ENCODE measurements at places on chromosomes 2 and 18.

DNA sequence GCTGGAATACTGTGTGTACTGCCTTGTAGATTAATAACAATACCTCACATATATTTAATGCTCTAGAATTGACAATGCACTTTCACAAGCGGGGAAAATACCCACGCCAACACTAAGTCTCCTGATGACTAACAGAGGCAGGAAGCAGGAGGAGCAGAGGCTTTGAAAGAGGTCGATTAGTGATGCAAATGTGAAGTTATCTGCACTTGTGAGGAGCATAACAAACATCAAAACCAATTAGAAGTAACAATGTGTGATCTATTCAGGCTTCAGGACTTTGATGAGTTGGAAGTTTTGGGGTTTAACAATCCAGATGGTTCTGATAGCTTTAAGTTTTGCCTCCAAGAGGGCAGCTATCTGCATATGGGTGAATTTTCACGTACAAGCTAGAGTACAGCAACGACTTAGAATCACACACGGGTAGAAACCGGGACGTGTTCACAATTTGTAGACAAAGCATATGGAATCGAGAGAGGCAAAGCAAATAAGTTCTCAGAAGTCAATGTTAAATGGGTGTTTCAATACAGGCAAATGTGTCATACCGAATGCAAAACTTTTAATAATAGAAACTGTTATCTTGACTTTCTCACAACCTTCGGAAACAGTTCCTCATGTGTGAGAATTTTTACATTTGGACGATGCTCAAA lies 114.5 kb downstream of the METTL8 start:
- no peak for DNase-seq

DNA sequence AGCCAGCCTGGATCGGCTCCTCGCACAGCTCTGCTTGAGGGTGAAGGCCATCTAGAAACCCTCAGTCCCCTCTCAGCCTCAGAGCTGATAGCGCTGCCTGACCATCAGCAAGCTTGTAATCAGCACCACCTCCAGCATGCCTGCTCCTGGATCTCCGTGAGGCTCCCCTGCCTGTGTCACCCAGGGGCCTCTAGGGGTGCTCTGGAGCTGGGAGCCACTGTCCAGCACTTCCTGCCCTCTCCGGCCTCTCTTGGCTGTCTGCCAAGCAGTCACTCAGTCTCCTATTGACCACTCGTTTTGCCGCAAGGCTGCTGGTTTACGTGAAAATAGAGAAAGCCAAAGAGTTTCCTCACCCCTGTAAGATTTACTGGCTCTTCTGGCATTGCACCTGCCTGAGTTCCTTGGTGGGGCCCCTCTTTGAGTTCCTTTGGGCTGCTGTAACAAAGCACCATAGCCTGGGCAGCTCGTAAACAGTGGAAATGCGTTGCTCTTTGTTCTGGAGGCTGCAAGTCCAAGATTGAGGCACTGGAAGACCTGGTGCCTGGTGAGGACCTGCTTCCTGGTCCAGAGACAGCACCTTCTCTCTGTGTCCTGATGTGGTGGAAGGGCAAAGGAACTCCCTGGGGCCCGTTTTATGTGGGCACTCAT lies 17.9 kb downstream of the CAPN10 start:
- DNase-seq, result no peak

GRCh38 chr18:2982022-2982421 lies 30.9 kb downstream of the LPIN2 start:
- no peak for DNase-seq

GRCh38 chr2:169185711-169186110 lies 116.3 kb downstream of the DHRS9 start:
- no peak for DNase-seq

- no peak for DNase-seq
Measured at GRCh38 chr2:218877331-218877730, 3.3 kb upstream of the WNT10A start.

DNA sequence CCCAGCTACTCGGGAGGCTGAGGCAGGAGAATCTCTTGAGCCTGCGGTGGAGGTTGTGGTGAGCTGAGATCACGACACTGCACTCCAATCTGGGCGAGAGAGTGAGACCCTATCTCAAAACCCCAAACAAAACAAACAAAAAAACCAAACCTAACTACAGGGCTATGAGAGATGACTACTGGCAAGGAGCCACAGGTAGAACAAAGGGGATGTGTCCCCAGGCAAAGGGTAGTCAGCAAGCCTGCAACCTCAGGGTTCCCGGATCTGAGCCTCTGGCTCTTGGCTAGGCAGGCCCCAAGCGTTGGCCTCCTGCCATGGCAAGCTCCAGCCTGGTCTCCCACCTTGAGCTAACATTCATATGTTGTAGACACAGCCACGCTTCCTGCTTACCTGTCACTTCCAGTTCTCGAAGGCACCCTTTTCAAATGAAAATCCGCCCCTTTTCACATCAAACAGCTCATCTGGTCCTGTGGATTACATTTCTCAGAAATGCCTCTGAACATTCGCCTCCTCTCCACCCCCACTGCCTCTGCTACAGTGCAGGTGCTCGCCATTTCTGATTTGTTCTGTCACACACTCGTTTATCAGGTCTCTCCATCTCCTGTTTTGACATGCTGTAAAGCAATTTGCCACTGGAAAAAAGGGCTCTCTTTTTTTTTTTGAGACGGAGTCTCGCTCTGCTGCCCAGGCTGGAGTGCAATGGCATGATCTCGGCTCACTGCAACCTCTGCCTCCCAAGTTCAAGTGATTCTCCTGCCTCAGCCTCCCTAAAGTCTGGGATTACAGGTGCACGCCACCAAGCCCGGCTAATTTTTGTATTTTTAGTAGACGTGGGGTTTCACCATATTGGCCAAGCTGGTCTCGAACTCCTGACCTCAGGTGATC lies 13.1 kb upstream of the ACTR3 start:
- DNase-seq, result peak; percentile 8

- no peak for DNase-seq
Measured at GRCh38 chr2:29628862-29629261, 292.5 kb downstream of the ALK start.

- no peak for DNase-seq
Measured at GRCh38 chr2:212538305-212539071, at the start of gene ERBB4. Gene ERBB4, minus strand, starts transcription at chr2:212538802. Its CDS starts 272 bp downstream, at chr2:212538530.

GRCh38 chr2:40244675-40245074 lies 207.2 kb downstream of the SLC8A1 start:
- DNase-seq, result no peak

- no peak for DNase-seq
Measured at GRCh38 chr2:8214036-8214615, 467.7 kb upstream of the ID2 start.

DNA sequence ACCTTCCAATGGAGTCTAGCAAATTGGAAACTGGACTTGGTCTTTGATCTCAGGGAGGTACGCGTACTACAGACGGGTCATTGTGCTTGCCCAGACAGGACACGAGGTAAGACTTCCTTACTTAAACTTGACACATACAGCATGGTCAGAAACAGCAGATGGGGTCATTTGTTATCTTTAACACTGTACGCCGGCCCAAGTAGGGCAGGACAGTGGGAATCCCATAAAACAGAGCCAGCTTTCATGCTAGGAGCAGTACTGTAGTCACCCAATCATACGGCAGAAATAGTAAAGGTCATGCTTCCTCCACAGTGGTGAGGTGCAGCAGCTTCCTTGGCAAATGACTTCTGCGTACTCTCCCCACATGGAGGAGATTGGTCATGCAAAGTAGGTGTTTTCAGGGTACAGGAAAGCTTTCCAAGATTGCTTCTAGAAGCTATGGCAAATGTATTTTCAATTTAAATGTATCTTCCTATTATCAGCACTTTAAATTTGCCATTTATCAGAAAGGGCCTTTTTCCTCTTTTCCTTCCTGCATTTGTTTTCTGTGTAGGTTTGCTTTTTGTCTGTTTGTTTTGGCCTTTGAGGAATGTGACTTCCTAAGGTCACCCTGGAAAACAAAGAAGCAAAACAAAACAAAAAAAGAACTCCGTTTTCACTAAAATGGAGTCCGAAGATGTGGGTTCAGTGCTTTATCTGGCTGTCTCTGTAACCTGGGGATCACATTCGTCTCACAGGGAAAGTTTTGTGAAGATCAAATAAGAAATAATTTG lies 74.0 kb upstream of the DSG1 start:
- no peak for DNase-seq

- no peak for DNase-seq
Measured at GRCh38 chr2:27408601-27409320, 630 bp downstream of the PPM1G start.

DNA sequence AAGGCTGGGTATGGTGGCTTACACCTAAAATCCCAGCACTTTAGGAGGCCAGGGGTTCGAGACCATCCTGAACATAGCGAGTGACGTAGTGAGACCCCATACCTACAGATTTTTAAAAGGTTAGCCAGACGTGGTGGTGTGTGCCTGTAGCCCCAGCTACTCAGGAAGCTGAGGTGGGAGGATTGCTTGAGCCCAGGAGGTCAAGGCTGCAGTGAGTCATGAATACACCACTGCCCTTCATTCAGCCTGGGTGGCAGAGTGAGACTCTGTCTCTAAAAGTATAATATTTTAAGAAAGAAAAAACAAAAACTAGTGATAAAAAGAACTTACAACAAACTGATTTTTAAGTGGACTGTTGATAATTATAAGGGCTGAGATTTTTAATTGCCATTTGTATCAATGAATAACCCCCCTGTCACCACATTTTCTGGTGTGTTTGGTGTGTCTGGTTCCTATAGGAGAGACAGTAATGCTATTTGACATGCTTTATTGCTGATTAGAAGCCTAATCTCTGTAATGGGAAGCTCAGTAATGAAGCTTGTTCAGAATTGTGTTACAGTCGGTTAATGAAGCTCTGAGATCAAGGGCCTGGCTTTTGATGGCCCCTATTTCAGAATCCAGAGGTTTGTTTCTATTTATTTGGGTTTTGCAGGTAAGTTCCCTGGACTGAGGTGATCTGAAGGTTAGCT lies 147.0 kb downstream of the NEDD4L start:
- no peak for DNase-seq

- no peak for DNase-seq
Measured at GRCh38 chr18:68035774-68036522, 519.4 kb upstream of the DSEL start.

GRCh38 chr2:241094924-241095420 lies 7.1 kb downstream of the MTERF4 start:
- DNase-seq, result no peak

- DNase-seq, result no peak
Measured at GRCh38 chr18:24940416-24940815, 411.6 kb downstream of the ZNF521 start.

GRCh38 chr2:24018241-24018640 lies 8.4 kb downstream of the MFSD2B start:
- DNase-seq, result no peak

- no peak for DNase-seq
Measured at GRCh38 chr2:96795076-96795475, 21.0 kb upstream of the CNNM3 start.

GRCh38 chr18:12879840-12880540 lies 4.0 kb downstream of the PTPN2 start:
- DNase-seq, result no peak

GRCh38 chr2:188345831-188346458 lies 54.3 kb downstream of the GULP1 start:
- no peak for DNase-seq

DNA sequence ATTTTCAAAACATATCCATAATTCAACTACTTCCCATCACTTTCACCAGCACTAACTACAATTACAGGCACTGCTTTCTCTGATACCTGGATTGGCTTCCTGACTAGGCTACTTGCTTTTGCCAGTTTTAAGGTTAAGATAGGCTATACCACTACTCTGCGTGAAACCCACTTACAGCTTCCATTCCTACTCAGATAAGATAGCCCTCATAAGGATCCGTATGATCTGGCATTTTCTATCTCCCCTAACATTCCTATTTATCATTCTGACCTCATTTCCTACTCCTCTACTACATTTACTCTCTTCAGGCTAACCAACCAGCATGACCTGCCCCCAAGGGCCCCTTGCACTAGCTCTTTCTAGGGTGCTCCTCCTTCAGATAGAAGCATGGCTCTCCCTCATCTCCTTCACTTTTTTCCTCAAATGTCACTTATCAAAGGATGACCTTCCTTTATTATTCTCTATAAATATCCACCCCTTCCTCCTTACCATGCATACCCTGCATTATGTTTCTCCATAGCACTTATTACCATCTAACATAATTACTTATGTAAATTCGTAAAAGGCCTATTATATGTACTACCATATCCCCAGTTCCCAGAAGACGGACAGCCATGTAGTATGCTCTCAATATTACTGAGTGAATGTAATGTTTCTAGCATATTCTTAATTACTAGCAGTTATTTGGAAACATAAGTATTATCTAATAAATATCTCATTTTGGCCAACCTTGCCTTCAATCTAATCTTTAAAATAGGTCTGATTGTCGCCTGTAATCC lies 4.4 kb downstream of the TIA1 start:
- DNase-seq, result no peak

GRCh38 chr2:62992561-62992960 lies 58.1 kb upstream of the OTX1 start:
- DNase-seq, result no peak

GRCh38 chr2:199923924-199924323 lies 12.8 kb downstream of the C2orf69 start:
- DNase-seq, result no peak

GRCh38 chr18:24341361-24341760 lies 56.3 kb downstream of the OSBPL1A start:
- DNase-seq, result no peak

GRCh38 chr2:101205521-101206479 lies 46.9 kb upstream of the CNOT11 start:
- DNase-seq, result peak; percentile 6

DNA sequence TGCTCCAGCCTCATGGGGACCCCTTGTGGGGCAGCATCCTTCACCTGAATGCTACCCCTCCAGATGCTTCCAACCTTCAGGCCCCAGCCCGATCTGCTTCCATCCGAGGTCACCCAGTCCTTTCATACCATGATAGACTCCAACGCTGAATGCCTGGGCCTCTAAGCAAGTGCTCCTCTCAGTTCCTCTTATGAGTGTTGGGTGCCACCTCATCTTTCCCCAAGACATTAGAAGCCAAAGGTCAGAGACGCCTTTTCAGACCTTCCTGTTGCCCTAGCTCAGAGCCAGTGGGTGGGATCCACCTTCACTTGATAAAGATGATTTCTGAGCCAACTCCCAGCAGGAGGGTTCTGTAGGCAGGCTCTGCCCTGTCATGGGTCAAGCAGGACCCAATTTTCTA lies 174.5 kb upstream of the MGAT5 start:
- no peak for DNase-seq

GRCh38 chr2:214107726-214108125 lies 303.1 kb upstream of the VWC2L start:
- no peak for DNase-seq

Data from activated CD8-positive, alpha-beta memory T cell treated with anti-CD3 and anti-CD28 coated beads for 48 hours (primary cell).